ENCODE measurements at places on chromosomes 7 and 10.
A peak's percentile ranks its signal among the peaks of the same experiment; 100 is the strongest.

DNA sequence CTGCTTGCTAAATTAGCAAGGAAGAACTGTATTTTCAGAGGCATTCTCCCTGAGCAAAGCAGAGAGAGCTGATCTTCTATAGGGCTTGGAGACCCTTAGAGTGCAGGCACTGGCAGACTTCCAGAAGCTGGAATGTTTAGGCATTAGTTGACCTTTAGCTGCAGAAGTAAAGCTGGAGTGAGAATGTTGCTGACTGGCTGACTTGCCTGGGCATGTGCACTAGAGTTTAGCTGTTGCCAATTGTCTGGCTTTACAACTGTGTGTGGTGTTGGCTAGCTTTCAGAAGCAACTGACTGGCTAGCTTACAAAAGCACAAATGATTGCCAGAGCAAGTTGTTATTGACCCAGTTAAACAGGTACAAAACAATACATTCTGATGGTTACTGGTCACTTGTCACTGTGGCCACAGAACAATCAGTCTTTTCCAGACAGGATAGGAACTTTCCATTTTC lies 25.1 kb downstream of the FAM13C start:
- no peak for DNase-seq

DNA sequence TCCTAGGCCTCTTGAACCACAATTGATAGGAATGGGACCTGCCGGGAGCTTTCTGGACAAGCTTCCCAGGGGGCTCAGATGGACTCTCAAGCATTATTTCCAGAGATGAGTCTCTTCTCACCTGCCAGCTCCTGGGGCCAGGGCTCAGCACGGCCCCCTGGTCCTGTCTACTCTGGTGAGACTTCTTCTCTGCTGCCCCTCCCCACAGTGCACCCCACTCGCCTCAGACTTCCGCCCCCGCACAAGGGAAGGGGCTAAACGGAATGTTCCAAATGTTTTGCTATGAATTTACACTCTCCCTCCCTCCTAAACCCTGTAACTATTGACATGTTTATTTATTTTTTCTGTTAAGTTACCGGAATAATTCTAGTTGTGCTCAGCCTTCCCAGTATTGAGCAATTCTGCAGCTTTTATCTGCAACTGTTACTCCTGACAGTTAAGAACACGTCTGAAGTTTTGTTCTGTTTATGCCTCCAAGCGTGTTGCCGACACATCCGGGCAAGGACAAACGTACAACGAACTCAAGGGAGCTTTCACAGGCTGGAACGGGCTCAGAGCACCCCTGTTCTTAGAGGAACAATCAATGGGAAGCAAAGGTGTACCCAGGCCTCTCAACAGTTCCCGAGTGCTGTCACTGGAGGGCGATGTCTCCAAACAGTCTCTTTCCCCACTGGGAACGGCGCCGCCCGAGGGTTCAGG lies 55.2 kb downstream of the FHIP2A start:
- DNase-seq = peak; percentile 77

DNA sequence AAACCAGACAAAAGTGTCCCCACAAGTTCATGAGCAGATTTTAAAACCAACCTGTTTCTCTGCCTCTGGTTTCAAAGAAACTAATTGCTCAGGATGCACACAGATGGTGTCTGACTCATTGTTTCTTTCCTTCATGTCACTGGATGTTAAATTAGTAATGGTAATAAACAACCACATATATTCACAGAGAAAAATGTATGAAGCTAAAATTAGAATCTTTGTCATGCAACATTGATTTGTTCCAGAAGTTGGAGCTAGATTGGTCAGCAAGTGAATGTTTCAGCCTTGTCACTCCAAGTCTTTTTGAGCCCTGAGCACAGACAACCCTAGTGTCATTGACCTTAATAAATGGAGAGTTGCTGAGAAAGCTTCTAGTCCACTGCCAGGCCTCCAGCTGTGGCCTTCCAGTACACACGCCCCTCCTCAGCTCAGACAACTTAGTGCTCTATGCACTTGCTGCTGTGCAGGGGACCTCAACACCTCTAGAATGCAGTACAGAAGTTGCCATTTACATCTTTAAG lies 175.9 kb downstream of the CCDC71L start:
- no peak for DNase-seq

GRCh38 chr10:20133669-20134189 lies 317.5 kb downstream of the PLXDC2 start:
- no peak for DNase-seq

DNA sequence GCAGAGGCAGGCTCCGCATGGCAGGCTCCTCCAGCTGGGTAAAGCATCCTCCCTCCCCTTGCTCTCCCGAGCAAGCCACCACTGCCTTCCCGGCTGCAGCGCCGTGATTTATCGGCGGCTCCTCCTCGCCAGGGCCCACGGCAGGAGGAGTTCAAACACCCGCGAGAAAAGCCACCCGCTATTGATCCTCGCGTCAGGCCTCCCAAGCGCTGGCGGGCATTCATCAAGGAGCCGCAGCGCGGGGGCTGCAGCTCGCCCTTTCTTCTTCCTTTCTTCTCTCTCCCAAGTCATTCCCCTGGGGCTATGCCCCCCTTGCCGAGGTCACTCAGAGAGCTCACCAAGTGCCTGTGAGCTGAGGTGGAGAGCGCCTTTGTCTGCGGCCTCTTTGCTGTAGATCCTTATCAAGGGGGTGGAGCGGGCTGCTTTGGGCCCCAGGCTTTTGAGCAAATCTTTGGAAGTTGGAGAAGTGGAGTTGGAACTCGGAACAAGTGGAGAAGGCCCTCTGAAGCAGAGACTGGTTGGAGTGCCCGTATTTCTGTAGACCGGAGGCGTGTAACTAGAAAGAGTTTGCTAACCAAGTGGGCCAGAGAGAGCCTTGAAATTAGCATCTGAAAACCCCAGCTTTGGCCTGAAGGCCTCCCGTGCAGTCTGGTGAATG lies 107.2 kb upstream of the PPIF start:
- no peak for DNase-seq

- DNase-seq = no peak
Observed at GRCh38 chr10:97611473-97611872, 21.8 kb downstream of the MORN4 start.

GRCh38 chr7:29228289-29229011 lies 33.9 kb downstream of the CHN2 start:
- DNase-seq = no peak

DNA sequence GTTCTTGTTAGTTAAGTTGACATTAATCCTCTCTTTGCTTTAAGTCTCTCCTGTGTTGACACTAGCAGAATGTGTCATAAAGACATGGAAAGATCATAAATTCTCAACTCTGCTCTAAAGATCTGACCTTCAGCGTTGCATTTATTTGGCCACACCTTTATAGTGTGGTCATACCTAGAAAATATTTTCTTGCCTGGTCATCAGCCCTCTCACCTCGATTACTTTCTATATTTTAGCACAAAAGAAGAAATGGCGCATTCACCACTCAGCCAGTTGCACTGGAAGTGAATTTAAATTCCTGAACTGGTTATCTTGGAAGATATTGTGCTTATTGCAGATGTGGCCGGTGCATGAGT lies 96.7 kb upstream of the PDCD4 start:
- DNase-seq = no peak

GRCh38 chr10:75508239-75508813 lies 76.9 kb downstream of the LRMDA start:
- no peak for DNase-seq

GRCh38 chr10:79542626-79543025 lies 17.6 kb downstream of the SFTPA2 start:
- no peak for DNase-seq

- no peak for DNase-seq
Observed at GRCh38 chr7:158283016-158283974, 304.3 kb downstream of the PTPRN2 start.

DNA sequence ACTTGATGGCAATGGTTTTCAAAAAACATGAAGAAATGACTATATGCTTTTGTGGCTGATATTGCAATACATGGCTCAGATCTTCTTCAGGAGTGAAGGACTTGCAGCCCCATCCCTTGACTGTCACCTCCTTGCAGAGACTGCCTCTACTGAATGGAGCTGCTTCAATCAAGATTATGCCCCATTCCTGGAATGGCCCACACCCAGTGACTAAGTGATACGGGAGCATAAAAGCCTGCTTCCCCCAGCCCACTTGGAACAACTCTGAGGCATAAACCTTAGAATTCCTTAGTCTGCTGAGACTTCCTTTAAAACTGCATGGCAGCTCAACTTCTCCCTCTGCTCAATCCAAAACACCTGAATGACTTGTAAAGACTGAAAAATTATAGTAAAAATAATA lies 957.1 kb downstream of the SORCS3 start:
- DNase-seq = no peak
